T-helper 17 cell (primary cell): ENCODE measurements at places on chromosomes 7 and 10. TPM values are rescaled to one million over a fixed set of nuclear protein-coding genes. Genes with fewer than 3 reads are reported as not detected.

DNA sequence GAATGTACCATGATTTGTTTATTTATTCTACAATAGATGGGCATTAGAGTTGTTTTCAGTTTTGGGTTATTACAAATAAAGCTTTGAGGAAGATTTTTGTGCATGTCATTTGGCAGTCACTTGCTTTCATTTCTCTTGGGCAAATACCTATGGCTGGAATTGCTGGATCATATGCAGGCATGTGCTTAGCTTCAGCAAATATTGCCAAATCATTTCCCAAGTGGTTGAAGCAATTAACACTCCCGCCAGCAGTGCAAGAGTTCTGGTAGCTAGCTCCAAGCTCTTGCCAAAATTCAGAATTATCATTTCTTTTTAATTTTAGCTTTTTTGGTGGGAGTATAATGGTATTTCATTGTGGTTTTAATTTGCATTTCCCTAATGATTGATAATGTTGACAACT, 32.9 kb upstream of the PCBD1 start:
- no peak for DNase-seq
- H3K27me3 ChIP-seq: peaks cover 35% of the 10 kb centered on the region
- H3K36me3 ChIP-seq: no peaks in the 10 kb centered on the region
- peaks cover 4% of the 10 kb centered on the region for H3K4me1 ChIP-seq
- no peak overlapping the region for H3K27ac ChIP-seq
- peak overlapping the region; percentile 1 for H3K4me3 ChIP-seq

GRCh38 chr10:78044179-78044578, 10.5 kb downstream of the RPS24 start:
- peaks cover 27% of the 10 kb centered on the region for H3K4me1 ChIP-seq
- peak overlapping the region; percentile 71 for H3K27ac ChIP-seq
- peaks cover 13% of the 10 kb centered on the region for H3K36me3 ChIP-seq
- H3K4me3 ChIP-seq: peak overlapping the region; percentile 57
- DNase-seq: no peak
- H3K27me3 ChIP-seq: no peaks in the 10 kb centered on the region

Gene GBX1
- not detected for total RNA-seq

GRCh38 chr7:5177060-5177459, 13.0 kb upstream of the WIPI2 start:
- no peaks in the 10 kb centered on the region for H3K36me3 ChIP-seq
- no peak overlapping the region for H3K27ac ChIP-seq
- no peaks in the 10 kb centered on the region for H3K4me1 ChIP-seq
- peaks cover 5% of the 10 kb centered on the region for H3K27me3 ChIP-seq

DNA sequence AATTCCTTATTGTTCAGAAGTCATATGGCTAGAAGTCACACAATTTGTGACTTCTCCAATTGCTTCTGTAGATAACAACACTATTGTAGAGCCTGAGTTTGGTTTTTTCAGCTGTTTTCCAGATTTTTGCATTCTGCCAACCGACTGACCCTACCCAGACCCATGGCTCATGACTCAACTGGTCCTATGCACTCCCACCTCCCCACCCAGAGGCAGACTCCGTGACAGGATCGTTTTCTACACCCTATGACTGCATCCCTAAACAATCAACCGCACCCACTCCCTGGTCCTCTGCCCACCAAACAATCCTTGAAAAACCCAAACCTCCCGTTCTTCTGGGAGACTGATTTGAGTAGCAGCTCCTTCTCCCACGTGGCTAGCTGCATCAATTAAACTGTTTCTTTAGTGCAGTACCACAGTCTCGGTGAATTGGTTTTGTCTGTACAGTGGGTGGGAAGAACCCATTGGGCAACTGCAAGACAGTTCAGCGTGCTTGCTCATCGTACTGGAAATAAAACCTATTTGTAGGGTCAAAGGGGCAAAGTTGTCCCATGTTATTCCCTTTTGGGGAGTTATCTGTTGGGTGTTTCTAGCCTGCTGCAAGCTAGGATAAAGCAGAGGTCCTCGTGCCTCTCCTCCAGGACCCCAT, 150.3 kb upstream of the FAM20C start:
- H3K27ac ChIP-seq: no peak overlapping the region
- H3K4me3 ChIP-seq: no peak overlapping the region
- H3K36me3 ChIP-seq: peaks cover 2% of the 10 kb centered on the region
- DNase-seq: no peak
- peaks cover 64% of the 10 kb centered on the region for H3K27me3 ChIP-seq

GRCh38 chr7:150949564-150949963, 28.6 kb downstream of the KCNH2 start:
- H3K27ac ChIP-seq: no peak overlapping the region
- no peaks in the 10 kb centered on the region for H3K27me3 ChIP-seq
- H3K4me1 ChIP-seq: peaks cover 3% of the 10 kb centered on the region
- DNase-seq: no peak

DNA sequence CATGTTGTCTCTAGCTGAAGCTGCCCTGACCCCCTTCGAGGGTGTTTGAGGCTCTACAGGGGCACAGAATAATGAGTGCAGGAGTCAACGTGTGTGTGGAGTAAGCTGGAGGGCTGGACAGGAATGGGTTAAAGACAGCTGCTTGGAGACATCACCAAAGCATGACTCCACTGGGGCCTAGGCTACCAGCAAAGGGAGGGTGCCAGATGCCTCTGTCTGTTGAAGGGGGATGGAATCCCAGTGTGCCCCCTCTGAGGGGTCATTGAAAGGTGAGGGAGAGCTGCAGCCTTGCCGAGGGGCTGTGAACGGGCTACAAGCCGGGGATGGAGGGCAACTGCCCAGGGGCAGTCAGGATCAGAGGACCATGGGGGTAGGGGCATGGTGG, 51.7 kb upstream of the PODXL start:
- no peak overlapping the region for H3K4me3 ChIP-seq
- no peak for DNase-seq
- H3K36me3 ChIP-seq: no peaks in the 10 kb centered on the region
- peaks cover 49% of the 10 kb centered on the region for H3K27me3 ChIP-seq
- peaks cover 4% of the 10 kb centered on the region for H3K4me1 ChIP-seq
- no peak overlapping the region for H3K27ac ChIP-seq

DNA sequence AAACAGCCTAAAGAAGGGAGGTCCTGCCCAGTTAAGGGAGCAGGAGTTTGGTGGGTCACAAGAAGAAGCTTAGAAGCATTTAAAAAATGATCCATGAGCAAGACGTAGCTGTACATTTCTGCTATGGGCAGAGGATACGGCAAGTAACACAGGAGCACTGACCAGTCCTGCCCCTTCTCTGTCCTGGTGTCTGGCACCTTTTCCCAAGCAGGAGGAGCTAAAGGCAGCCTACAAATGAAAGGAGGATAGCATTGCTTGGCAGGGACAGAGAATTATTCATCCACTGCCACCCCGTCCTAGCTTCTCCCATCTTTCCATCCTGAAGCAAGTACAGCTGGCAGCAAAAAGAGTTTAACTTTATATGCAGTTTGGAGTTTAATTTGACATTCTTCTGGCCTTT, 1077.6 kb downstream of the TYW1 start:
- H3K27me3 ChIP-seq: no peaks in the 10 kb centered on the region
- no peak overlapping the region for H3K27ac ChIP-seq
- H3K4me3 ChIP-seq: no peak overlapping the region
